Breast epithelium (tissue), 4 donors: ENCODE measurements at places on chromosomes 4 and X.
A peak's percentile ranks its signal among the peaks of the same experiment; 100 is the strongest.

- no peak for DNase-seq
Observed at GRCh38 chrX:70171624-70172023, 5.7 kb upstream of the DGAT2L6 start.

DNA sequence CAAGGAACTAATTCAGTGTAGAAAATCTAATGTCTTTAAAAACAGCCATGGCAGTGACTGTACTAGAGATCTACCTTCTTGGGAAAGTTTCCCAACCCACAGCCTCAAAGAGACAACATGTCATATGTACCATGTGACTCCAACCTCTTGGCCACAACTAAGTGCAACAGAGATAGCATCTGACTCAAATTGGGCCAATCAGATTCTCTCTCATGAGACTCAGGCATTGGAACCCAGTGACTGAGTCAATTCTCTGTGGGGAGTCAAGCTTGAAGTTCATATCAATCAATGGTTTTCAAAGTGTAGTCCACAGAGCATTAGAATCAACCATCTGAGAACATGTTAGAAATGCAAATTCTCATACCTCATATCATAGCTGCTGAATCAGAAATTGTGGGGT, 123.3 kb downstream of the MBNL3 start:
- no peak for DNase-seq

DNA sequence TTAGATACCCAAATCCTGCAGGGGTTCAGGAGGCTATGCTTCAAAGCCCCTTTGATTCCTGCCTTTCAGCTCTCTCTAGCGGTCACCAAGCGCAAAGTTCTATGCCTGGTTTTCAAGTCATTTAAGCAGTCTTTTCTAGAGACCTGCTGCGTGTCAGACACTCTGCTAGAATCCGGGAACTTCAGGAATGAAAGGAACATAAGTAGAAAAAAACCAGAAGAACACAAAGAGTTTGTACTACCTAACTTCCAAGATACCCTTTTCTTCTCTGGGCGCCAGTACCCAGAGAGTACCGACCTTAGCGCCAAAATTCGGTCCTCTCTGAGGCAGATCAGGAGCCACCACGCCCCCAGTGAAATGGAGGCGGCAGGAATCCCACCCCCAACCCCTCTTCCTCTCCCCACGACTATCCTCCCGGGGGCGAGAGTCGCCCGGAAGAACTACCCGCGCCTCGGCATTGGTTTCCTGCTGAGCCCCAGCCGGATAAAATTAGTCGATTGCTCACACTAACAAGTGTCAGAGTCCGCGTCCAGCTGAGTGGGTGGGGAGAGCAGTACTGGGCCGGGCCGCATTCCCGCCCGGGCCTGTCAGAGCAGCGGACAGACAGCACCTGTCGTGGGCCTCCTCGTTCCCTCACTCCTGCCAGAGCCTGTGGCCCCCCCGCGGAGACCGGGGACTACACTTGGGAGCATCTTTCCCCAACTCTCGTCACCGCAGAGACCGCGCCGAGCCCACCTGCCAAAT, 78.8 kb downstream of the RLIM start:
- peak; percentile 51 for DNase-seq

GRCh38 chr4:122823476-122823875, 3.2 kb upstream of the FGF2 start:
- DNase-seq: no peak

DNA sequence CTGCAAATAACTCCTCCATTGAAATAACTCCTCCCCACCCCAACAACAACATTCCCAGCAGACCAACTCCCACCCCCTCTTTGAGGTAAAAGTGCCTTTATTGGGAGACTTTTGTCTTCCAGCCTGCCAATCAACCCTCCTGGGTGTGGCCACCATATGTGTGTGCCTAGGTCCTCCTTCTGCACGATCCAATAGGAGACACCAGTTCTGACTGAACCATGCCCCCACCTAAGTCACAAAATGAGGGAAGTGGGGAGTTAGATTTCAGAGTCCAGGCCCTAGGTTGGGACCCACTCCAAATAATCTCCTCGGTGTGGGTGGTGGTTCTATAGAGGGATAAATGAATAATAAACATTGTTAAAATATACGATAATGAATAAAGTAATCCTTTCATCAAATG, 3.0 kb downstream of the PLP2 start:
- no peak for DNase-seq

- DNase-seq: no peak
Observed at GRCh38 chr4:181475359-181475758, 767.8 kb upstream of the TENM3 start.

- DNase-seq: no peak
Observed at GRCh38 chrX:154986826-154987575, 35.5 kb downstream of the F8 start.

GRCh38 chr4:127622921-127623796, 9.6 kb upstream of the INTU start:
- no peak for DNase-seq

- DNase-seq: no peak
Observed at GRCh38 chr4:16694173-16694883, 204.1 kb downstream of the LDB2 start.

- no peak for DNase-seq
Observed at GRCh38 chr4:72326692-72327632, 242.1 kb downstream of the ADAMTS3 start.

DNA sequence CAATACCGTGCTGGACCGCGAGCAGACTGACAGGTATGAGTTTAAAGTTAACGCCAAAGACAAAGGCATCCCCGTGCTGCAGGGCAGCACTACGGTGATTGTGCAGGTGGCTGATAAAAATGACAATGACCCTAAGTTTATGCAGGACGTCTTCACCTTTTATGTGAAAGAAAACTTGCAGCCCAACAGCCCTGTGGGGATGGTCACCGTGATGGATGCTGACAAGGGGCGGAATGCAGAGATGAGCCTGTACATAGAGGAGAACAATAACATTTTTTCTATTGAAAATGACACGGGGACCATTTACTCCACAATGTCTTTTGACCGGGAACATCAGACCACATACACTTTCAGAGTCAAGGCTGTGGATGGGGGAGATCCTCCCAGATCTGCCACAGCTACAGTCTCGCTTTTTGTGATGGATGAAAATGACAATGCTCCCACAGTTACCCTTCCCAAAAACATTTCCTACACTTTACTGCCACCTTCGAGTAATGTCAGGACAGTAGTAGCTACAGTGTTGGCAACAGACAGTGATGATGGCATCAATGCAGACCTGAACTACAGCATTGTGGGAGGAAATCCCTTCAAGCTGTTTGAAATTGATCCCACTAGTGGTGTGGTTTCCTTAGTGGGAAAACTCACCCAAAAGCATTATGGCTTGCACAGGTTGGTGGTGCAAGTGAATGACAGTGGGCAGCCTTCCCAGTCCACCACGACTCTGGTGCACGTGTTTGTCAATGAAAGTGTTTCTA, 3.2 kb downstream of the PCDH7 start:
- DNase-seq: no peak

- no peak for DNase-seq
Observed at GRCh38 chr4:14035076-14035475, 407.6 kb upstream of the BOD1L1 start.

GRCh38 chr4:154399259-154399974, 92.2 kb downstream of the DCHS2 start:
- no peak for DNase-seq
